ENCODE measurements at places on chromosomes 6 and 20.

- DNase-seq, result no peak
Observed at GRCh38 chr6:56372406-56372995, 125.1 kb upstream of the COL21A1 start.

- DNase-seq, result no peak
Observed at GRCh38 chr6:125507987-125508655, 206.4 kb upstream of the HDDC2 start.

DNA sequence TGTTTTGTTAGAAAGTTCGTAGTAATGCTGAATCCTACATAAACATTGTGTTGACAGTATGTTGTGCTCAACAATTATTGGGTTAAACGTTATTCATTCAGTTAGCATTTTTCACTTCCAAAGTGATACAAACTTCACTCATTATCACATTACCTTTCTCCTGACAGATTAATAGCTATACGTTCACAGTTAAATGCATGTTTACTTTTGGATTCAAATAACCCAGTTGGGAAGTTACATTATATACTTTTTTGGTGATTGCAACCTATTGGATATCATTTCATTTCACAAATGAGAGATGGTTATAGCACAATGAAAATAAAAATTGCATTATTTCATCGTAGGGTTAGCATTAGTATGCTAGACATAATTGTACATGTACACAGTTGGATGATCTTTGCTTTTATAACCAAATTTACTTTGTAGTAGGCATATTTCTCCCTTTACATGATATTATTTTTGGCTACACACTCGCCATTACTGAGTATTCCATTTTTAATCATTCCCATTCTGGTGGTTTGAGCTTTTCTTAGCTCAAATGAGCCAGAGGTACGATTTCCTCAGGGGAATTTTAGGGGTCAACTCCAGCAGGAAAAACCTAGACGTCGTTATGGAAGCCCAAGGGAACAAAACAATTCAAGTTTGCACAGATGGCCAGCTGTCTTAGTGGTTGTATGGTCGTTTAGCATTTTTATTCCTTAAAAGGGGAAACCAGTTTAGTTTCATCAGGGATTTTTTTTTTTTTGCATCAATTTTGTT lies 2.1 kb upstream of the HIVEP1 start:
- DNase-seq, result peak; percentile 33

- no peak for DNase-seq
Observed at GRCh38 chr6:152050451-152051195, 243.1 kb downstream of the ESR1 start.

DNA sequence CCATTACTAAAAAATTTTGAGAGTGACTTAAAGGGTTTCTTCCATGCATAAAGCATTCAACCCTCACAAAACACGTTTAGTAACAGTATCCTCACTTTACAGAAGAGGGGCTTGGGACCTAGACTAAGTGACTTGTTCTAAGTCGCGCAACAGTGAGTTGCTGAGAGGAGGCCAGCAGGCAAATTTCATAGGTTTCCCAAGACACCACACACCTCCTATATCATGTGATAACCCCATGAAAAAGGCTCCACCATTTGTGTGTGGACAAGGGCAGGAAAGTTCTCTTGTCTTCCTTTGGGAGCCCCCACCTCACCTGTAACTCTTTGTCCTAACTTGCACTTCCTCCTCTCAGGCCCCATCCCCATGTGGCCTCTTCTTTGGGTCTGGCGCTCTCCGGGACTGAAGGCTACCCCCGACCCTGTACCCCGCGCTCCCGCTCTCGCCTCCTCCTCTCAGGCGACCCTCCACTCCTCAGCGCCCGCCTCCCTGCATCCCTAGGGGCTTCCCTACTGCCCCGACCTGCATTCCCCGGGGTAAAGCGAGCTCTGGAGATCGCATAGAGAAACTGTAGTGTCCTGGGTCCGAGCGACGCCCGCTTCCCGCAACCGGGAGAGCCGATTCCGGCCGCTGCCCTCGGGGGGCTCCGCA lies 392 bp downstream of the PSMB8 start:
- no peak for DNase-seq

DNA sequence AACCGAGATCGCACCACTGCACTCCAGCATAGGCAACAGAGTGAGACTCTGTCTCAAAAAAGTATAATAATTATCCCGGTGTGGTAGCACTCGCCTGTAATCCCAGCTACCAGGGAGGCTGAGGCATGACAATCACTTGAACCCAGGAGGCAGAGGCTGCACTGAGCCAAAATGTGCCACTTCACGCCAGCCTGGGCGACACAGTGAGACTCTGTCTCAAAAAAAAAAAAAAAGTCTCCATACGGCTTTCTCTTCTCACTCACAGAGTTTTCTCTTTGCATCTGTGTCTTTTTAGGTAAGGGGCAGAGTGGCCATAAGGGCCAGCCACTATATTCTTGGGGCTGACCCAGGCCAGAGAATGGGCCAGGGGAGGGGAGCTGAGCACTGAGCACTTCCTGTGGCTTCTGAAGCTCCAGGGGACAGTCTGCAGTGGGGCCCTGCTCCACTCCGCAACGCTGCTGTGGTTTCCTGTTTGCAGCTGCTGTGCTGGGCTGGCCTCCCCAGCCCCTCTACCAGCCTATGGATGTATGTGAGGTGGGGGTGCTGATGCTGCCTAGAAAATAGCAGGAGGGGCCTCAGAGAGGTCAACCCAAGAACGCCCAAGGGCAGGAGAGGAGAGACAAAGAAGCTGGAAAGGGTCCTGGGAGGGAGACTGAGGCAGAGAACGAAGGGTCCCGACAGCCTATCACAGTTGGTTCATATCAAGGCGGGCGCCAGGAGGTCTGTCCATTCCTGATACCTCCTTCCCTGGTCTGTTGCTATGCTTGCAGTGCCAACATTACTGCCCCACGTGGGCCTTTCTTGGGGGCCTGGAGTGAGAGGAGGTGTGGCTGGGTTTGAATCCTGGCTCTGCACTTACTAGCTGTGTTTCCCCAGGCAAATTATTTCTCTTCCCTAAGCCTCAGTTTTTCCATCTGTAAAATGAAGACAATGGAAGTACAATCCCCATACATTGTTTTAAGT lies 16.0 kb downstream of the SLA2 start:
- no peak for DNase-seq

GRCh38 chr20:1225263-1225782 lies 521 bp upstream of the RAD21L1 start:
- DNase-seq, result no peak

DNA sequence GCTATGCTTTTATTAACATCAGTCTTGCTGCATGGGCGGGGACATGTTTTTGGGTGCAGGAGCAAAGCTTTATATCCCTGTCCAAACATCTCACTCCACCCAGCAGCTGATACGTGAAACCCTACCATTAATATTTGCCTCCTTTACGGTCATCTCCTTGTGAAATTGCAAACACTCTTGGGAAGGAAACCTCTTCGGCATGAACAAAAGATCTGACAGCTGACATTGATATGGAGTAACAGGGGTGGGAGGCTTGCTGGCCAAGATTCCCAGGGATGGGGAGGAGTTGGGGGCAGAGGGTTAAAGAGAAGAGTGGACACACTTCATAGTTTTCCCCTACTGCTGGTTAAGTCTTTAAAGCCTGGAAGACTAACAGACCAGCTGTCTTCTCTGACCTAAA lies 22.2 kb upstream of the VEGFA start:
- no peak for DNase-seq

DNA sequence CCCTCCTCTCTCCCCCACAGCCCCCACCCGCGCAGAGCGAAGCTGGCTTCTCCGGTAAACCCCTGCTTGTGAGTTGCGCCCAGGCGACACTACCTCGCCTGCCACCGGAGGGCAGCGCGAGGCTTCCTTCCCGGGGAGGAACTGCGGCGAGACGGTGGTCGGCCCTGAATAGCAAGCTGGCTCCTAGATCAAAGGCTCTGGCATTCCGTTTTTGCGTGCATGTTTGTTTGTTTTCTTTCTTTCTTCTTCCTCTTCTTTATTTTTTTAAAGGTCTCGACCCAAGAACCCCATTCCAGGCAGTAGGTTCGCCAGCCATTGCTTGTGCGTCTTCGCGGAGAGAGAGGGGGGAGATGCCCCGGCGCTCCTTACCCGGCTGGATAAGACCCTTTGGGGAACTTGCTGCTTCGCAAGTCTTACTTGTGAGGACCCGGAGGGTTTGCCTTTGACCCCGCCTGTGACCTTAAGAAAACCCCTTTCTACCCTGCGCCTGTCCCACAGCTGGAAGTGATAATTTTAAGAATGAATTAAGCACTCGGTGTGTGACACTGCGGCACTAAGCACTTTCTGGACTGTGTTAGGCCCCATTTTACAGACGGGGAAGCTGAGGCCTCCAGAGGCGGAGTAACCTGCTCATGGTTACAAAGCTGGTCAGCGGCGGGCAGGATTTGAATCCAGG lies 92.7 kb upstream of the SIRPA start:
- peak; percentile 67 for DNase-seq

DNA sequence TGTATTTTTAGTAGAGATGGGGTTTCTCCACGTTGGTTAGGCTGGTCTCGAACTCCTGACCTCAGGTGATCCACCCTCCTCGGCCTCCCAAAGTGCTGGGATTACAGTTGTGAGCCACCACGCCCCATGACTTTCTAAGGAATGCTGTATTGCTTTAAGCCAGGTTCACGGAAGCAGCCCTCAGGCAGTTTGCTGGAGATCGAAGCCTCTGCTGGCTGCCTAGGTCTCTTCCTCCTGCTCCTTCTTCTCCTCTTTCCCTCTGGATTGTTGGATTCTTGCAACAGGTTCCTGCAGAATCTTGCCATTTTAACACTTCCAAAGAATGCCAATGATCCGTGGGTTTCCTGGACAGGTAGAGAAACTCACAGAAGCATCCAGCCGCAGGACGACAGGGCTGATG lies 29.3 kb upstream of the B4GALT5 start:
- no peak for DNase-seq

- no peak for DNase-seq
Observed at GRCh38 chr6:118708055-118708454, 56.7 kb upstream of the CEP85L start.

DNA sequence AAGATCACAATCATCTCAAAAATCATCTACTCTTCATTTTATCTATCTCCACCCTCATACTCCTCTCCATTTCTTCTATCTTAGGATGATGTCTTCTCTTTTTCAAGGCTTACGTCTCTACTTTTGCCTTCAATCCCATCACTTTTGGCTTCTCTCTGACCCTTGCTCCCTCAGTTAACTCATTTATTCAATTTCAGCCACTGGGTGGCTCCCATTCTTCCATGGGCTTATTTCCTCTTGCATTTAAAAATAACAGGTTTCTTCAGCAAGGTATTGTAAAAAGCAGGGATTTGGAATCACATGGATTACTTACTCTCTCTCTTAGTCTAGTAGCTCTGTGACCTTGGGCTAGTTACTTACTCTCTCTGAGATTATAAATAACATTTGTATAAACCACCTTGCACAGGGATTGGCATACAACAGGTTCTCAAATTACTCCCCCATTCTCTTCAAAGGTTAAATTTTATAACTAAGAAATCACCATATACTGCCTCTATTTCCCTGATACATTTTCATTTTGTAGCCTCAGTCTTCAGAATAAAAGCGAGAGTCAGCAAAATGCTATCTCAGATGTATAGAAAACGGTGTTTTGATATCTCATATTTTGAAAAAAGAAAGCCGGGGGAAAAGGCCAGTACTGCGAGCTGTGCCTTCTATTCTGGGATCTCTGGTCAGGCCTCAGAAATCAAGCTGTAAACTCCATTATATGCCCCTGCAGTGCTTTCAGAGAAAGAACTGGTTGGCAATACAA lies 5.5 kb downstream of the ZSCAN12 start:
- peak; percentile 10 for DNase-seq
